Activated CD8-positive, alpha-beta memory T cell treated with anti-CD3 and anti-CD28 coated beads for 48 hours (primary cell): ENCODE measurements at places on chromosomes 13 and 19.

- no peak for DNase-seq
Measured at GRCh38 chr19:784541-784940, 12.7 kb upstream of the PTBP1 start.

GRCh38 chr13:31213651-31214289, 14.0 kb downstream of the B3GLCT start:
- no peak for DNase-seq

GRCh38 chr19:44111910-44112463, 1.2 kb upstream of the ZNF225 start:
- no peak for DNase-seq

GRCh38 chr13:62327367-62327766, 911.7 kb upstream of the PCDH20 start:
- DNase-seq = no peak

GRCh38 chr19:31840371-31840770, 491.1 kb upstream of the TSHZ3 start:
- DNase-seq = no peak

DNA sequence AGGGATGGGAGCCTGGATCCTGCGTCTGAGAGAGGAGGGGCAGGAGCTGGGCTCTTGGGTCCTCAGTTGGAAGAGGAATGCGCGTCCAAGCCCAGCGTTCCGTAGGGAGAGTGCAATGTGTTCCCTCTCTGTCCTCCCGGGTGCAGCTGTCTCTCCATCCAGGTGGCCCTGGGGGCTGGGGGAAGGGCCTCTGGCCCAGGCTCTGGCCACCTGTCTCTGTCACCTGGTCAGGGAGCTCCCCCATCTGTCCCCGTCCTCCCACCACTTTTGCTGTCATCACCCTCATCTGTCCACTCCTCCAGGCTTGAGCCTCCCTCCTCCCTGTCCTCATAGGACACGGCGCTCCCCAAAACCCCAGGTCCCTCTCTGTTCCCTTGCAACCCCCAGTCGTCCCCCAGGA, 3.7 kb upstream of the SBK2 start:
- no peak for DNase-seq

- DNase-seq = no peak
Measured at GRCh38 chr19:616062-616700, 17.2 kb downstream of the POLRMT start.

DNA sequence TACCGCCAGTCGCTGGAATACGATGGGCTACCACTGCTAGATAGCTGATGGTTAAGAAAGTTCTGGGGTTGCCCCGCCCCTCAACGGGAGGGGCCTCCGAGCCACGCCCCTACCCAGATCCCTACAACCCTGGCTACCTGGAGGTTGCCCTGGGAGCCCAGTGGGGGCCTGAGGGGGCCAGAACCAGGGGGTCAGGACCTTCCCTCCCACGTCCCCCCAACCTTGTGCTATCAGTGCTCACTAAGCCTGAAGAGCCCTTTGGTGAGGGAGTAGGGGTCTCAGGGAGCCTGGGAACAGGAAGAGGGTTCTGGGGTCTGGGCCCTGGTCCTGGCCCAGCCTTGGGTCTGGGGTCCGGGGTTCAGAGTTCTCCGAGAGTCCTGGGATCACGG, 8.9 kb downstream of the OCEL1 start:
- no peak for DNase-seq

DNA sequence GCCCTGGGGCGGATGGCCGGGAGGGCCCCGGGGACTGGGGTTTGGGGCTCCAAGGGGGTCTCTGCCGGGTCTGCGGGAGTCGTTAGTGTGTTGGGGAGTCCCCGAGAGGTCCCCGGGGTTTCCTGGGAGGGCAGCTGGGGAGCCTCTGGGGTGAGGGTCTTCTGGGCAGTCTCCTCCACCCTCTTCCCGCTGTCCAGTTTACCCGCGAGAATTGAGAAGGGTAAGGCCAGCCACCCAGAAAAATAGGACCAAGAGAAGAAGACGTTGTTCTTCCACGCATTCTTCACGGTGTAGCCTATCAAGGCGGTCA, 1.0 kb upstream of the ETFB start:
- no peak for DNase-seq

- DNase-seq = no peak
Measured at GRCh38 chr19:56126983-56127780, 6.1 kb upstream of the ZNF787 start.

DNA sequence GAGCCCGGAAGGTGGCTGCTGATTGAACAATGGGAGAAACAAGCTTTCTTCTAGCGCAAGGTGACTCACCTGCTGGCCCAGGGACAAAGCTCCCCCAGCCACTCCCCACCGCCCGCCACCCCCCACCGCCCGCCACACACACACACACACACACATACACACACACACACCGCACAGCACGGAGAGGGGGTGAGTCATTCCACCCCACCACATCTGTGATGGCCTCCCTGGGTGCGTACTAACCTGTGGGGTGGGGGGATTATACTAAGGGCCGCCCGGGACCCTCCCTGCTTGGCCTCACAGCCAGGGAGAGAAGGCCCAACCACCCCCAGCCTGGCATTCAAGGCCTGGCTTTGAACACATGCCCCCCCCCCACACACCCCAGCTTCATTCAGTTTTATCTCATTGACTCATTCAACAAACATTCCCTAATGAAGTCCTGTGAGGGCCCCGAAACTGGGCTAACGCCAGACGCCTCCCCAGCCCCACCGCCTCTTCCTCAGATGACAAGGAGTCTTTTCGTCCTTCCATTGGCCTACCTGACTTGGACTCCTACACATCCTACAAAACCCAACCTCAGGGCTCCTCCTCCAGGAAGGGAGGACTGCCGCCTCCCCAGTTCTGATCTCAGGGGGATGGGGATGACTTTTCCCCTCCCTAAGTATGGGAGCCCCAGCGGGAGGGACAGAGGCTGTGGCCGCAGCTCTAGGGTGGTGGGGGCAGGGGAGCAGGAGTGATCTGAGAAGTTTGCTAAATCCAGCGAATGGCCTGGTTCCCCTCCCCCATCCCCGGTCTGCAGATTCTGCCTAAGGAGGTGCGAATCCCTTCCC, 5.8 kb upstream of the ONECUT3 start:
- DNase-seq = no peak

DNA sequence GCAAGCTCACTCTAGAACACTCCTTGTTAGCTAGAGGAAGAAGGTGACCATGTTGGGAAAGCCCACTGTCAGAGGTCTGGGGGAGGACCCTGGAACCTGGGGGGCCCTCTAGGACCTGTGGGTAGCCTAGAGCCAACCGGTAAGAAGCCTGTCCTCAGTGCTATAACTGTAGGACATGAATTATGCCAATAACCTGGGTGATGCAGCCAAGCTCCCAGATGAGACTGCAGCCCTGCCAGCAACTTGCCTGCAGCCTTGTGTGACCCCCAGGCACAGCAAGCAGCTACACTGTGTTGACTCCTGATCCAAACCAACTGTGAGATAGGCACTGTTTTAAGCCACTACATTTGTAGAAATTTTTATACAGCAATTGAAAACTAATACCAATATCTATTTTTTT, 122.3 kb downstream of the MIPEP start:
- no peak for DNase-seq

GRCh38 chr13:86108334-86108733, 309.1 kb upstream of the SLITRK6 start:
- DNase-seq = no peak

- no peak for DNase-seq
Measured at GRCh38 chr19:15248106-15248505, 15.9 kb upstream of the EPHX3 start.

DNA sequence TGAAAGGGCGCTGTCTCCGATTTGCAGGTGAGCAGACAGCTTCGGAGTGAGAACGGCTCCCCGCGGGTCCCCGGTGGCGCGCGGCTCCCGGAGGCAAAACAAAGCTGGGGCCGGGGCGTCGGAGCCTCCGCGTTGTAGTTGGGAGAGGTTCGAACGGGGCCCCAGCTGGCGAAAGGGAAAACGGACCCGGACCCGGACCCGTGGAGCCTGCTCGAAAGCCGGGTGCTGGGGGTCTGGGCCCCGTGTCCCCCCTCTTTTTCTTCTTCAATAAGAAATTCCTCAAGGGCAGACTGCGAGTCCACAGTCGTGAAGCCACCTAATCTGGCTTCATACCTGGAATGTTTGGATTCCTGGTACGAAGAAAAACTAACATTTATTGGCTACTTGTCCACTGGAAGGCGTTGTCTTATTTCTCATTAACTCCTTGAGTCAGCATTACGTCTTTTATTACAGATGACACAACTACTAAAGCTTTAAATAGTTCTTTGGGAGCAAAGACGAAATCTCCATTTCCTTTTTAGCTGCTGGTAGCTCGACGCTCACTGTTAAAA, 632 bp upstream of the MTIF3 start:
- DNase-seq = no peak

DNA sequence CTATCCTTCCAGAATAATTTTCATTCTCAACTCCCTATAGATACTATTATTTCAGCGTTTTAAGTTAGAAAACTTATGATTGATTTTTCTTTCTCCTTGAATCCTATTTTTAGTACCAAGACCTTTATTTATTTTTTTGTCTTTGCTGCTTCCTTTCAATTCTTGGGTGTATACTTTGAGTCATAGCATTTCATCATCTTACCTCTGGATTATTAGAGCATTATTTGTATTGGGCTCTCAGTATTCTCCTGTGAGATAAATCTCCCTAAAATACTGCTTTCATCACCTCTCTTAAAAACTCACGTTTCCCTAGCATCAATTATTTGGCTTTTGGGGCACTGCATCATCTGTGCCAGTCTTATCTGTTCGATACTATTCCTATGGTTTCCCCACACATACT, 222.8 kb downstream of the POSTN start:
- DNase-seq = no peak

DNA sequence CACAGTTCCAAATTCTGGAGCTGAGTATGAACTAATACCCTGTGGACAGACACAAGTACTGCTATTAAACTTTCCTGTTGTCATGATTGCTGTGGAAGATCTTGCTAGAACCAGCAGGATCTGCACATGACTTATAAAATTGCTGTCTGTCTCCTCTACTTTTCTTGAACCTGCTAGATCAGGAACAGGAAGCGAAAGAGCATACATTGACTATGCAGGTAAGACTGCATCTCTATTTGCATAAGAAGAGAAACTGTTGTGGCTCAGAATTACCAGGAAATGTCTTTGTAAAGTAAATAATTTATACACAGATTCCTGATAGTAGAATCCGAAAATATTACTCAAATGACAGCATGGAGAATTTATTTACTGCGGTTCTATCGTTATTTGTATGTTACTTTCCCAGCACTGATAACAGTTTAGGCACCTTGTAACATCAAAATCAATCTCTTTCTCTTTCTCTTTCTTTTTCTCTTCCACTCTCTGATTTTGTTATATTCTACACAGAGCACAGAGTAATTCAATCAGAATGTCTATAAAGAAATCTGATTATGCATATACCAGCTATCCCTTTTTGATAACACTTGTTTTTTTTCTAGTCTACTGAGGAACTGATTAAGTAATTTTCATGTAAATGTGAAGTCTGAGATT, 226.5 kb downstream of the MYO16 start:
- DNase-seq = no peak

GRCh38 chr13:106151056-106151699, 384.3 kb downstream of the EFNB2 start:
- no peak for DNase-seq

DNA sequence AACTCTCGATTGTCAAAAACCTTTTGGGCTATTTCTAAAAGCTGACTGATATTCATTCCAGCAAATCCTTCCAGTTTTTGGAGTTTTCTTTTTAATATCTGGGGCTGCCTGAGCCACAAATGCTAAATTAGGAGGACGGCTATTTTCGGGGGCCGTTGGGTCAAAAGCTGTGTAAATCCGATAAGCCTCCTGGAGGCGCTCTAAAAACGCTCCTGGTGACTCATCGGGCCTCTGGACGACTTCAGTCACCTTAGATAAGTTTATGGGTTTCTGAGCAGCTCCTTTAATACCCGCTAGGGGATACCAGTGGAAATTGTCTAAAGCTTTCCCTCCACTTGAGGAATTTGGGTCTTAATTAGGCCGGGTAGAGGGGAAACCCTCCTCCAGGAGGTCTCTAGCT, 66.4 kb downstream of the ZNF730 start:
- no peak for DNase-seq

DNA sequence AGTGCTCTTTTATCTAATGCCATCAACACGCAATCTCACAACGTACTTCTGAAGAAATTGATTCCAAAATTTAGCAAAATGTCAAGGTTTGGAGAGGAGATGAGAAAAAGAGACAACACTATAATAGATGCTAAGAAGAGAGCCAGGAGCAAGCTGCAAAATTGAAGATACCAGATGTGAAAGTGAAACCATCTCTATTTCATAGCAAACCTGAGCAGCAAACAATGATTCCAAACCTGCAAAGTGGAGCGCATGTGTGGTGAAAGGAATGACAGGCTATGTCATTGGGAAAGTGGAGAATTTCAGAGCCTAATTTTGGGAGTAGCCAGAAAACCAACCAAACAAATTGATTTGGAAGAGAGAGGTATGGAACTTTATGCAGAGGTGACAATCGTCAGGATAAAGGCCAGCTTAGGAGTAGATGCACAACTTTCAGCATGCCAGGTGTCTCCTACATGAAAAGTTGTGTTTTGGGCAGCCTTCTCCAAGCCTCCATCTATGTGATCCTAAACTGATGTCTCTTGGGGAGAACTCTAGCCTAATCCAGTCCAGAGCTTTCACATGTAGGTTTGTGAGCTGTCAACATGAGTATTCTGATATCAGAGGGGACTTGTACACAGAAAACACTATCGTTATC, 158.4 kb upstream of the FNDC3A start:
- no peak for DNase-seq

DNA sequence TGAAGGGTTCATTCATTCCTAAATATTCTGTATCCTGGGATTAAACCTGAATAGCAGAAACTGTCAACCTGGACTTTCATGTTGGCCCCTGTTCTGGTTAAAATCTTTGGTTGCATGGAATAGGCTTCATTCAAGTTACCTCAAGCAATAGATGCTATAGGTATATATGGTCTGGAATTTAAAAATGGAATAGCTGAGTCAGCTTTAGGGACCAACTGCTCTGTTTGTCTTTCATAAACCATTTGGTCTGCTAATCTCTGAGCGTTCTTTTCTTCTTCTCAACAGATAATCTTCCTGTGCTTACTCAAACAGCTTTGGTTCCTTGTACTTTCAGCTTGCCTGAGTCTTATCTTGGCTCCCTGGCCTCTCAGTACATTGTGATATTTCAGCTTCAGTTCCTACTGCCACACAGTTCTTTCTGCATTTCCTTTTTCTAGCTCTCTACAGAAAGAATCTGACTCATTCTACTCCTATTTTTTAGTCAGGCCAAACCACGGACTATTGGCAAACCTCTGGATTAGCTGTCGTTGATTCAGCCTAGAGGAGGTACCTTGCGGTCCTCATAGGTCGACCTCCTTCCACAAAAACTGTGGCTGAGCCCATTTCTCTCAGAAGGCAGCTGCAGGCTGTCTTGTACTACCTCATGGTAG, 35.9 kb upstream of the MAB21L1 start:
- no peak for DNase-seq

DNA sequence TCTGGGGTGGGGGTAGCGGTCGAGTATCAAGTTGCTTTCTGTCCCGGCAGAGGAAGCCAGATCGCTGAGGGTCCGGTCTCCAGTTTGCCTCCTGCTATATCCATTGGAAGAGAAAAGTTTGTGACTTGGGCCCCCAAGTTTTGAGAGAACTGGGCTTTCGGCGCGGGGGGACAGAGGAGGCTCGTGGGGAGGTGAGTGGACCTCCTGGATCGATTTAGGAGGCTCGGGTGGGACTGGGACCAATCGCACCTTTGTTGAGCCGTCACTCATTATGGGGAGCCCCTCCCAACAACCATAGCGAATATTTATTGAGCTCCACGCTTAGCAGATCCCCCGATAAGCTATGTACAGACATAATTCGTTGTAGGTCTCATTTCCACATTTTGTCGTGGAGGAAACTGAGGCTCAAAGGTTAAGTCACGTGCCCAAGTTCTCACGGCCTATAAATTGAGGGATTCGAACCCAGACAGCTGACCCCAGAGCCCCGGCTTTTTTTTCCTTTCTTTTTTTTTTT, 909 bp downstream of the RFXANK start:
- no peak for DNase-seq
